NCI-H226 (cell line): ENCODE measurements at places on chromosomes 6 and 20.

- DNase-seq = no peak
Measured at GRCh38 chr6:80095600-80095999, 10.9 kb upstream of the BCKDHB start.

DNA sequence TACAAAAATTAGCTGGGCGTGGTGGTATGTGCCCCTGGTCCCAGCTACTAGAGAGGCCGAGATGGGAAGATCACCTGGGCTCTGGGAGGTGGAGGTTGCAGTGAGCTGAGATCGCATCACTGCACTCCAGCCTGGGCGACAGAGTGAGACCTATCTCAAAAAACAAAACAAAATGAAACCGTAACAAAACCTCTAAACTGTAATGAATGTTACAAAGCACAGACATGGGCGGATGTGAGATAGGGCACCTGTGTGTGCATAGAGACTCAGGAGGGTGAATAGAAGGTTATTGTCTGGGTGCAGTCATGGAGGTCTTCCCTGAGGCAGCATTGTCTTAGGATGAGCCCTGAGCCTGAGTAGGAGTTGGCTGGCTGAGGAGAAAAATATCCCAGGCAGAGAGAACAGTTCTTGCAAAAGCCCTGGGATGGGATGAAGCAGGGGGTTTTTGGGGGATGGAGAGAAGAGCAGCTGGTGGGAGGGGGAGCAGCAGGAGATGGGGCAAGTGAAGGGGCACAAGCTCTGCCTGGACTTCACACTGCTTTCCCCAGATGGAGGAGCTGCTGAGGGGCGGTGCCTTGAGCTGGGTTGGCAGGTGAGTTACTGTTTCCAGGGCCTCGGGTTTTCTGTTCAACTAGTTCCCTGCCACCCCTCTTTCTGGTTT lies 5.2 kb downstream of the BCAS4 start:
- no peak for DNase-seq

DNA sequence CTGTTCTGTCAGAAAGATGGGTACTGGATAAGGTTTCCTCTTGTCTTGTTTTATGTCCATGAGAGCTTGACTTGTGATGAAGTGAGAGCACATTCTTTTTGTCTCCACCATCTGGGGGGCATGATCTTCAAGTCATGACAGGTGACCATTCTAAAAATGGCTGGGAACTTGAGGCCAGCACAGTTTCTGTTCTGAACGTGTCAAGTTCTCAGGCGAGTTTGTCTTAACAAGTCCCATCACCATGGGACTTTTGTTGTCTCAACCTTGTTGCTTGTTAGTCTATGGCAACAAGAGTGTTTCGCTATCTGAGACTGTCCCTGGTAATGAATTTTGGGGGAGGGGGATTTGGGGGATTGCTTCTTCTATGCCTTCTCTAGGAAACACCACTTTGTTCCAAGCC lies 25.6 kb upstream of the ENPP4 start:
- no peak for DNase-seq

- no peak for DNase-seq
Measured at GRCh38 chr6:67888546-67888885, 746.6 kb upstream of the ADGRB3 start.

DNA sequence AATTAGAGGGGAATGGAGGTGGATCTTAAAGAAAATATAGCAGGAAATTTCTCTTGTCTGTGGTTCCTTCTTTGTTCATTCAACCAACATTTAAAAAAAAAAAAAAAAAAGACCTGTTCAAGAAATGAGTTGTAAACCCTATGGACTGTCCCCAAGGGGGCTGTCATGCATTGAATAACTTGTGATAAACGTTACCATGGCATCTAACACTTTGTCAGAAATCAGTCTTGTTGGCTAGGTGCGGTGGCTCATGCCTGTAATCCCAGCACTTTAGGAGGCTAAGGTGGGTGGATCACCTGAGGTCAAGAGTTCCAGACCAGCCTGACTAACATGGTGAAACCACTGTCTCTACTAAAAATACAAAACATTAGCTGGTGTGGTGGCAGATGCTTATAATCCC lies 381.7 kb downstream of the BCKDHB start:
- no peak for DNase-seq

- DNase-seq = no peak
Measured at GRCh38 chr6:31657406-31658157, 1.9 kb downstream of the APOM start.

DNA sequence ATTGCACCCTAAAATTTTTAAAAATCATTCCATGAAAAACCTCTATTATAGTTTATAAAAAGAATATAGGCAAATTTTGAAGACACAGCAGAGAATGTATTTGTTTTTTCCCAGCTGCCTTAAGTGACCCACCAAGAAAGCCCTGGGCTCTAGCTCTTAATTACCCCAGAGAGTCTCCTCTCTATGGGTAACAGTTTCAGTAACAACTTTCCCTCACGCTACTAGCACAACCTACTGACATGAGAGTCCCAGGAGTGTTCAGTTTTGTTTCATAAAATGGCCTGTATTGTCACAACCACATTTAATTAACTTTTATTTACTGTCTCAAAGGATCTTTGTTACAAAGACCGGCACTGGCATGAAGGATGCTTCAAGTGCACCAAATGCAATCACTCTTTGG lies 41.5 kb downstream of the FHL5 start:
- no peak for DNase-seq

- DNase-seq = no peak
Measured at GRCh38 chr6:105005451-105005850, 48.5 kb downstream of the LIN28B start.

DNA sequence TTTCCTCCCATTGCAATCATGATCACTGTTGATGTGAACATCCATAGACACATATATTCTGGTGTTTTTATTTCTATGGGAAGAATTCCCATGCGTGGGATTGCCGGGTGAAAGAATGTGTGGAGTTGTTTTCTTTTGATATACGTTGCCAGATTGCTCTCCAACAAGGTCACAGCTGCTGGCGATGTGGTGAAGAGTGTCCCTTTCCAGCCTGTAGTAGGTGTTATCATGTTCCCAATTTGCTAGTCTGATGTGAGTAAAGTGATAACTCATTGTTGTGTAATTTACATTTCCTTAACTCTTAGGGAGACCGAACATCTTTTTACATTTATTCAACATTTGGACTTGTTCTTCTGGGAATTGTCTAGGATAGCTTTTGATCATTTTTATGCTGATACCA lies 14.5 kb upstream of the ELMO2 start:
- no peak for DNase-seq

DNA sequence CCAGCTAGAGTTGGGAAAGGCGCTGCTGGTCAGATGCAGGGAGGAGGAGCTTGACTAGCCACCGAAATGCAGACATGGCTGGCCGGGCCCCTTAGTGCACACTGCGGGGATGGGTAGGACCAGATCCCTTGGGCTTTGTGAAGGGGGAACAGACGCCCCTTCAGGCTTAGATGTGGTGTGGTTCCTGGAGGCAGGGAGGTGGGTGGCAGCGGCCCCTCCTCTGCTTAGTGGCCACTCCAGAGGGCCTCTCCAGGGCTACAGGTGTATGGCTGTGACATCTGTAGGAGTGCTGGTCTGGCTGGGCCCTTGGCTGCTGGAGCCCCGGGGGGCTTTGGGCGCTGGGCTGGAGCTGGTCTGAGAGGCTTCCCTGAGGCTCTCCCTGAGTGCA lies 5.9 kb downstream of the CCND3 start:
- DNase-seq = no peak

GRCh38 chr20:40855269-40855668 lies 166.2 kb upstream of the MAFB start:
- no peak for DNase-seq

GRCh38 chr6:109056661-109057060 lies 38.0 kb downstream of the SESN1 start:
- DNase-seq = no peak

DNA sequence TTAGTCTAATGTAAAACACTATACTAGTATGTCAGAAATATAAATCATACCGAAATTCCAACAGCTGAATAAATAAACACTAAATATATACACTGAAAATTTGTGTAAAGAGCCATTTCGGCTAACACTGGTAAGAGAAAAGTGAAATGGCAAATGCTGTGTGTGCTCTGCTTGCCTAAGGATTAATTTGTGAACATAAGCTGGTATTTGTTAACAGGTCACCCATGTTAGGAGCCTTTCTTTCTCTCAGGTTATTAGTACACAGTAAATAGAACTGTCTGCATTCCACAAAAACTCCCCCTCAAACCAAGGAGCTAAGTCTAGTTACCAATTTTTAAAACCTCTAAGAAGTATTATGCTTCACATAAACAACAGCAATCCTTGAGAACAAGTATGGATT lies 27.0 kb downstream of the ELOVL5 start:
- DNase-seq = no peak

GRCh38 chr6:76124018-76124417 lies 51.6 kb upstream of the IMPG1 start:
- no peak for DNase-seq

DNA sequence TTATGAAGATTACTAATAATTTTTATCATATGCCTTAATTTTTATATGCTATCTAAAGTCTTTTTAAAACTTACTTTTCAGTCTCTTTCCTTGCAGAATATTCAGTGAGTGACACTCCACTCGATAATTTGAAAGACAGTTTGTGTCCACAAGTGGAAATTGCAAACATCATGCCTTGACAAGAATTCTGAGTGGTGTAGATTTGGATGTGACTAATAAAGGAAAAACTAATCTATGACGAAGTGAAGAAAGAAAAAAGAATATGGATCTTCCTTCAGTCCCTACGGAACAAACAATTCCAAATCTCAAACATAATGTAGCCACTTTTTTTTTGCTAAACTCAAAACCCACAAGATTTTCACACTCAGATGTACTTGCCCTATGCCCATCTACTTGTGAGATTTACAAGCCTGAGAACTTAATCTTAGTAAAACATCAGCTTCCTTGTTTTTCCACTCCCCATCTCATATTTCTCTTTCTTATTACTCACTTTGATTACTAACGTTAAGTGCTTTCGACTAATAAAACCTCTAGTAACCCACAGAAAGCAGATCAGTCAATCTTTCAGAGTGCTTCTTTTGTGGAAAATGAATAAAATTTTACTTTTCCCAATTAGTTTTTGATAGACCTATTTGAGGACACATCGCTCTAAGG lies 1155.8 kb downstream of the GRIK2 start:
- no peak for DNase-seq

DNA sequence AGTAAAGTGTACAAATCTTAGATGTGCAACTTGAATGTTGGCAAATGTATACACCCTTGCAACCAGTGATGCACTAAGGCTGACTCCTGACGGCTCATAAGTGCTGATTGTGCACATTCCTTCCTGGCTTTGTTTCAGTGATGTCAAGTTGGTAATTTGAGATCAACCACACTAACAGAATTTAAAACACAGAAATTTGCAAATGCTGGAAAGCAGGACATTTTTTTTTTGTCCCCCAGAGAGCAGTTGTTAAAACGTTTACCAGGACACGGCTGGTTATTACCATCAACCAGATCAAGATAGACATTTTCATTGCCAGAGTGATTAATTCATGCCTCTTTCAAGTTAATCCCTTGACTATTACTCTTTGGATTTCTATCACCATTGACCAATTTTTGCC lies 735.6 kb downstream of the RFPL4B start:
- DNase-seq = peak; percentile 28

DNA sequence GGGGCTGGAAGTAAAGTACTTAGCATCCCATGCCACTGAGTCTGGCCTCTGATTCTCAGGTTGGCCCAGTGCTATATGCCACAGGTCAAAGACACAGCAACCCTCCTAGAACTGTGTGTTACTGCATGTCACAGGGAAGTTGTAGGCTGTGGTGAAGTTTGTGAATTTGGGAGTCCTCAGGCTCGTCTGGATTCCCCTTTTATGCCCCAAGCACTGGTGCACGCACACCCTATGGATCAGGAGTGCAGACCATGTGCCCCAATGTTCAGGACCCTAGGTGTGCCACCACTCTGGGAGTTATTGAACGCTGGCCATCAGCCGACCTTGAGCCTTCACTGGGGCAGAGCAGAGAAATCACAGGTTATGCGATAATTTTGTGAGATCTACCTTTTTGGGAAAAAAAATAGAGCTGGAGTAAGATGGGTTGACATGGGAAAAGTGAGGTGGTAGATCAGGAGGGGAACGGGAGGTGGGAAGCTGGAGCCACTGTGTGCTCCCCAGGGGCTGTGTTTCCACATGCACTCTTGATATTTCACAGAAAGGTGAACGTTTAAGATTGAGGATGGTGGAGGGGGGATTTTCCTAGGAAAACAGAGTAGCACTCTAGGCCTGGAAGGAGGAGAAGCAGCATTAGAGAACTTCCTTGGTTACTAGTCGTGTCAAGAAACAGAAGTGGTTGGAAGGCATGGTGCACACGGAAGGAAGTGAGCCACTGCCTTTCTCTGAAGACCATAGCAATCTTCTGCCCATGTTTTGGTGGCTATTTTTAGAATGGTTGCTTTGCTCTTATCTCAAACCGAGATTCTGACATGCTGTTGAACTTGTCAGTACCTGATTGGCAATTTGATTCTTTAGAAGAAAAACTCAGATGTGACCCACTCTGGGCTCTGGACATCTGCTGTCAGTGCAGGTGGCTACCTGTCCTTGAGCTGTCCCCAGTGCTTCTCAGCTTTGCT lies 44.1 kb downstream of the DUSP22 start:
- DNase-seq = no peak

GRCh38 chr20:20754714-20755113 lies 42.3 kb upstream of the RALGAPA2 start:
- no peak for DNase-seq

DNA sequence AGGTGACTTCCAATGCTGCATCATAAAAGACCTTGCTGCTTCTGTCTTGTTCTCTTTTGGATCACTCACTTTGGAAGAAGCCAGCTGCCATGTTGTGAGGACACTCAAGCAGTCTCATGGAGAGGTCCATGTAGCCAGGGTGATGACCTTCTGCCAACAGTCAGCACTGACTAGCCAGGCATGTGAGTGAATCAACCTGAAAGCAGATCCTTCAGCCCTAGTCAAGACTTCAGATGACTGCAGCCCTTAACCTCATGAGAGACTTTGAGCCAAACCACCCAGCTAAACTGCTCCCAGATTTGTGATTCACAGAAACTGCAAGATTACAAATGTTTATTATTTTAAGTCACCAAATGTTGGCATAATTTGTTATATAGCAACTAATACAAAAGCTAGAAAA lies 86.0 kb upstream of the IYD start:
- no peak for DNase-seq

DNA sequence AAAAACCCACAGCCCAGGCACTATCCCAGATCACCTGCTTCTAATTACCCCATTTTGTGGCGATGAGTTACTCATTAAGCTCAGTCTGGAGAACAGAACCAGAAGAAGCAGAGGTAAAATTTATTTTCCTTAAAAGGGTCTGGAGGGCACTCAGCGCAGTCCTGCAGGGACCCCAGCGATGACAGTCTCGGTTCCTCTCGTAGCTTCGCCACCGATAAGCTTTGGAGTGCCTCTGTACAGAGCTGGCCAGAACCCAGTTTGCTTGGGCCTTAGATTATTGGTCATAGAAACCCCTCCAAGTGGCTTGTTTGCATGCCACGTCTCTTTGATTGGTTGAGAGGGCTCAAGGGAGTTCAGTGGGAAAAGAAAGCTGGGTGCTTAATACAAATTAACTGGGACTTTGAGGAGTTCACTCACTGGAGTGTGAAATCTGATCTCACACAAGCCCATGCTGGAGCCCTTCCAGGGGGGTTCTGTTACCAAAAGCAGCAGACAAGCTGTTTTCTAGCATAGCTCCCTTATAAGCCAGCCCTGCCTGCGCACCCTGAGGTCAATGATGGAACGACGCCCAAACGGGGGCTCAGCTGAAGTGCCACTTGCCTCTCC lies 158.5 kb upstream of the ARID1B start:
- no peak for DNase-seq
